ENCODE measurements at places on chromosomes 6 and 20. TPM values are rescaled to one million over a fixed set of nuclear protein-coding genes. Genes with fewer than 3 reads are reported as not detected.
A peak's percentile ranks its signal among the peaks of the same experiment; 100 is the strongest.

Gene RBM24
- polyA plus RNA-seq = 257 TPM

Gene ARFGEF3
- polyA plus RNA-seq = 1.5 TPM

Gene SEC63
- 87.7 TPM for polyA plus RNA-seq

Gene LAMA4
- 148 TPM for polyA plus RNA-seq

Gene PRR3
- polyA plus RNA-seq = 22.6 TPM

Gene CAPN11
- polyA plus RNA-seq = 0.37 TPM

GRCh38 chr20:19970256-19970765 is 46.9 kb upstream of the NAA20 start:
- DNase-seq = no peak

GRCh38 chr20:15248618-15249395 is 911.4 kb upstream of the FLRT3 start:
- no peak for DNase-seq

DNA sequence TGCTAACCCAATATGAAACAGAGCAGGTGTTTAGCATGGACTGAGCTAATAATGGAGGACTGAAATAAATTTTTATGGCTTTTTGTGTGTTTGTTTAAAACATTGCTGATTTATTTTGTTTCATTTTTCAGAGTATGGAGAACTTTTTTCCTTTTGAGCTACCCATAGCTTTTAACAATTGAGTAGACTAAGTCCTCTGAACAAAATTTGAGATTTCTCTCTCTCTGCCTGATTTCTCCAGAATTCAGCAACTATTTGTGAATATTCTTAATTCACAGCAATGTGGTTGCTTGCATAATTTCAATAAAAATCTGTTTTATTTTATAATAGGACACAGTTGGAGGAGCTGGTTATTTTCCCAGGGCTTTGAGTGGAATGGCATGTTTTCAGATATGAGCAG is 103.7 kb downstream of the TPBG start:
- no peak for DNase-seq

DNA sequence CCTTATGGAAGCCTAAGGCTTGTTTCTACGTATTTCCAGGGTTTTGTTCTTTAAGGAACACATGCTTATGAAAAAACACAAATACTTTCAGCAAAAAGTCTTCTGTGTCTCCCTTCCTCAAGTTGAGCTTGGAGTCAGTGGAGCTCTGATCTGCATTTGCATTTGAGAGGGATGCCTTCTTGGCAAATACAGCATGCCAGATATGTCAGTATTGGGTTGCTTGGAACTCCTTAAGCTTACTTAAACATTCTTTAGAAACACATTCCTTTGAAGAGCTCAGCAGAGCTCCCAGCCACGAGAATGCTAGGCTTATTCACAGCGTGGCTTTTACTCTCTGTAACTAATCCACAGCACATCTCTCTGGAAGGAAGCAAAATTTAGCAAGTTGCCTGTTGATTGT is 68.3 kb downstream of the ANKRD6 start:
- peak; percentile 10 for DNase-seq

DNA sequence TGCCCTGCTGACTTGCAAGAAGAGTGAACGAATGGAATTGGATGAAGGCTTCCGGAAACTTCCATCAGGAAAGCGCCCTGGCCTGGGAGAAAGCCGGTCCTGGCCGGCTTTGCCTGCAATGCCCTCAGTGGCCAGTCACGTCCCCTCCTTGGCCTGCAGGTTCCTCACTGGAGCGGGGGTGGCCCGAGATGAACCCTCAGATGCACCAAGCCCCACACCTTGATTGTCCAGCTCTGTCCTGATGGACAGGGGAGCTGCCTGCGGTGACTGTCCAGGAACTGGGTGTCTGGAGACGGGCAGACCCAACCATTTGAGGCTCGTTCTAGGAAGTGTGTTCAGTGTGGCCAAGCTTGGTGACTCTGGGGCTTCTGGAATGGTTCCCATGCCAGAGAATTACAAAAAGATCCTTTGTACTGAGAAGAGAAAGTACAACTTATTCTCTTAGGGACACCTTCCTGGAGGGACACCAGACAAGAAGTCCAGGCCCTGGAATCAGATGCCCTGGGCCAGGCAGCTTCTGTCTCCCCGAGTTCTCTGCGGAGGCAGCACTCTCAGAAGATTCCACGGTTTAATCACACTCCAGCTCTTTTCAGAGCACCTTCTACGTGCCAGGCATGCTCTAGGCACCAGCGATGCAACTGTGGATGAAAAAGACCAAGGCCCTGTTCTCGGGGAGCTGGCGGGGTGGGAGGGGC is 17.1 kb upstream of the SULF2 start:
- no peak for DNase-seq

DNA sequence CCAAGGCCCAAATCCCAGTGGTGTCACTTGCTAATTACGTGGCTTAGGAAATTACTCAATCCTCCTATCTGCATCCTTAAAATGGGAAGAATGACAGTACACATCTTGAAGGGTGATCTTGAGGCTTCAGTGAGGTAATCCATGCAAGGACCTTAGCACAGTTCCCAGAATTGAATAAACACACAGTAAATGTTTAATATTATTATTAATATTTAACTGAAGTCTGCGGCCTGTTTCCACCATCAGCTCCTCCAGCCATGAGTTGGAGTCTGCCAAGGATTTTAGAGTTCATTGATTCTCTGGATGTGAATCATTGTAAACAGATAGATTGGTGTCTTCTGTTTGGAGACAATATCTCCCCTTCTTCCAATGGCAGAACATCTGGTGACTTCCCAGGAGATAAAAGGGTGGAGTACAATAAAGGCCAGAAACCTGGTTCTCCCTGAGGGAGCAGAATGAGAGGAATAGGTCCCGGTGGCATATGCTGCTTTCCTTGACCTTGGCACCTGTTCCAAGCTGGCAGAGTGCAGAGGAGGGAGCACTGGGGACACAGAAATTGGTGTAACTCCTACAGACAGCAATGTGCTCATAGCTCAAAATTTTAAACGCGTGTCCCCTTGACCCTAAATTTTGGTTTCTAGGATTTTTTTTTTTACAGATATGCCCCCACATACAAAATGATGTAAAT is 25.4 kb downstream of the UNC5CL start:
- DNase-seq = no peak

DNA sequence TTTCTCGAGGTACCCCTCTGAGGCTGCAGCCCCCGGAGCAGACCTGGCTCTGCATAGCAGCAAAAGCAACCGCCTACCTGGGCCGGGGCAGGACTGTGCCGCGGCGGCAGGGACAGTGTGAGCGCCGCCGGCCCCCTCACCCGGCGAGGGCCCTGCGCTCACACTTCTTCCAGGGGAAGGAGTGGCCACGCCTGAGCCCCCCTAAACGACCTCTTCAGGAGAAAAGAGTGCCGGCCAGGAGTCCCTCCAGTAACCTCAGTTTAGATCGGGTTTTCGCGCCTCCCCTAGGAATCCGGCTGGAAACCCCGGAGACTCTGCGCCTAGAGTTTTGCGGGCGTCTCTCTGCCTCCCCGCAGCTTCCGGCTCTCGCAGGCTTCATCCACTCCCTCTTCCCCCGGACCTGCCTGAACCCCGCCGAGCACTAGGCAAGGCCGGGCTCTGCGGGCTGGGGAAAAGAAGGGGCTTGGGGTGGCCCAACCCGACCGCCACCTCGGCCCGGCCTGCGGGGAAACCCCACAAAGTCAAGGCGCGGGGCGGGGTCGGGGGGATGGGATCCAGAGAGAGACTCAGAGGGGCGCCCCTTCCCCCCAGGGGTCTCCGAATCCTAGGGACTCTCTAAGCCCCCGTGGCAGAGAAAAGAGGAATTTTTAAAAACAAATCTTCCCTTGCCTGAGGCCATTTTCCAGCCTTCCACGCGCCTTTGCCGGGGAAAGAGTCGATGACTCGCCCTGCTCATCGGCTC is 558 bp downstream of the LINC00237 start:
- no peak for DNase-seq

DNA sequence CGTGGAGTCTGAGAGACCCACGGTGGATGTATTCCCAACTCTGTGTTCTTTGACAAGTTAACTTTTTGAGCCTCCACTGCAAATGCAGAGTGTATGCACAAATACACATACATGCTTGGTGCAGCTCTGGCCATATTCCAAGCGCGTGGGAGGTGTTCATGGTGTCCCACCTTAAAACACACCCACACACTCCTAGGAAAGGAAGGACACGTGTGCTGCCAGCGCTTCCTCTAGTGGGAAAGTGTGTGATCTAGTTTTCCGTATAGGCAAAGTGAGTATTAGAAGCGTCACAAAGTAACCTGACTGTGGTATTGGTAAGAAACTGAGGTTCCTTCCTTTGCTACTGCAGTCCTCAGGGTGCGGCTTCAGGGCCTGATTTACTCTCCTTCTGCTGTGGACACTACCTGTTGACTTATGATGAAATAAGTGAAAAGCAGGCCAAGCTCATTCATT is 36.0 kb upstream of the MPC1 start:
- DNase-seq = no peak

GRCh38 chr6:168292826-168293225 is 26.8 kb downstream of the DACT2 start:
- peak; percentile 17 for DNase-seq

- DNase-seq = no peak
These were observed 315.7 kb upstream of the EPHA7 start for GRCh38 chr6:93735099-93735498.

- no peak for DNase-seq
These were observed 7.9 kb downstream of the GNL1 start for GRCh38 chr6:30548375-30548774.

DNA sequence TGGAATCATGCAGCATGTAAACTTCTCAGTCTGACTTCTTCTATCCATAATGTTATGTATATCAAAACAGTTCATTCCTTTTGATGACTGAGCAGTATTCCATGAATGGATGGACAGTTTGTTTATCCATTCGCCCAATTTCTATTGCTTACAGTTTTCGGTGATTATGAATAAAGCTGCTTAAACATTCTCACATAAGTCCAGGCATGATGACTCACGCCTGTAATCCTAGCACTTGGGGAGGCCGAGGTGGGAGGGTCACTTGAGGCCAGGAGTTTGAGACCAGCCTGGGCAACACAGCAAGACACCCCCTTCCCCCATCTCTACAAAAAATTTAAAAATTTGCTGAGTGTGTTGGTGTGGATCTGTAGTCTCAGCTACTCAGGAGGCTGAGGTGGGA is 22.9 kb upstream of the HMGA1 start:
- DNase-seq = no peak

DNA sequence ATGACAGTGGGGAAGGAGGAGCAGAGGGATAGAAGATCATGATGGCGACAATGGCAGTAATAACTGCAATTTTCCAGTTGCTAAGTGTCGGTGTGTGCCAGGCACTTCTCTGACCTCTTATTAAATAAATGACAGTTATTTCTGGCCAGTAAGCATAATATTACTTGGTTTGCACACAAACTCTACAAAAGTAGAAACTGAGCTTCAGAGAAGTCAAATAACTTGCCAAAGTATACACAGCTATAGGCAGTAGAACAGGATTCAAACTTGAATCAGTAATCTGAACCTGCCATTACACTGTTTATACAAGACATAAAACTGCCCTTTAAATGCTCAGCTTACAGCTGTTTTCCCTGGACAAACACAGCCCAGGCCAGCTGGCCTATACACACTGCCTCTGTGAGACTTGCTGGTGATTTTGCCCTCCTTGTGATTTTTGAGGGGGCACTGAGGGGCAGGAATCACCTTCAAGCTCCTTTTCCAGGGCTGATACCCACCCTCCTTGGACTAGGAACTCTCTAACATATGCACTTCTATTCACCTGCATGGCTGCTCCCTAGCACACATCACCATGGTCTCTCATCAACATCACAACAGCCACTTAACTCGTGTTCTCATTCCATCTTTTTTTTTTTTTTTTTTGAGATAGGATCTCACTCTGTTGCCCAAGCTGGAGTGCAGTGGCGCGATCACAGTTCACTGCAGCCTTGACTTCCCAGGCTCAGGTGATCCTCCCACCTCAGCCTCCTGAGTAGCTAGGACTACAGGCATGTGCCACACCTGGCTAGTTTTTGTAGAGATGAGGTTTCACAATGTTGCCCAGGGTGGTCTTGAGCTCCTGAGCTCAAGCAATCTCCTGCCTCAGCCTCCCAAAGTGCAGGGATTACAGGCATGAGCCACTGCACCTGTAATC is 63.6 kb downstream of the SLC23A2 start:
- no peak for DNase-seq

DNA sequence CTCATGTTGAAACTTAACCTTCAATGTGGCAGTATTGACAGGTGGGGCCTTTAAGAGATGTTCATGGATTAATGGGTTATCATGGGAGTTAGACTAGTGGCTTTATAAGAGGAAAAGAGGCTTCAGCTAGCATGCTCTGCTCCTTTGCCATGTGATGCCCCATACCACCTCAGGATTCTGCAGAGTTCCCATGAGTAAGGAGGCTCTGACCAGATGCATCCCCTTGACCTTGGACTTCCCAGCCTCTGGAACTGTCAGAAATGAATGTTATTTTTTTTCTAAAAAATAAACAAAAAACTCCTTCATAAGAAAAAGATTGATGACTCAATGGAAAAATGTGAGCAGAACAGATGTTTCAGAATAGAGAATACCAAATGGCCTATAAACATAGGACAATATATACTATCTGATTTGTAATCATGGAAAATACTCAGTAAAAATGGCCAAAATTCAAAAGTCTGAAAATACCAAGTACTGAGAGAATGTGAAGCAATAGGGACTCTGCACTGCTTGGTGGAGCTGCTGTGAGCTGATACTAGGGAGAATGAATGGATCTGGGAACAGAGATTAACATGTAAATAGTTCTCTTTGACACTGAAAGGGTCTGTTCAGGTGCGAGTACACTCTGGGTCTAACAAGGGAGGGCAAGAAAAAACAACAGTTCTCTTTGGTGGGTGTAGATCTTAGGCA is 7.4 kb upstream of the TRIM39 start:
- DNase-seq = no peak

DNA sequence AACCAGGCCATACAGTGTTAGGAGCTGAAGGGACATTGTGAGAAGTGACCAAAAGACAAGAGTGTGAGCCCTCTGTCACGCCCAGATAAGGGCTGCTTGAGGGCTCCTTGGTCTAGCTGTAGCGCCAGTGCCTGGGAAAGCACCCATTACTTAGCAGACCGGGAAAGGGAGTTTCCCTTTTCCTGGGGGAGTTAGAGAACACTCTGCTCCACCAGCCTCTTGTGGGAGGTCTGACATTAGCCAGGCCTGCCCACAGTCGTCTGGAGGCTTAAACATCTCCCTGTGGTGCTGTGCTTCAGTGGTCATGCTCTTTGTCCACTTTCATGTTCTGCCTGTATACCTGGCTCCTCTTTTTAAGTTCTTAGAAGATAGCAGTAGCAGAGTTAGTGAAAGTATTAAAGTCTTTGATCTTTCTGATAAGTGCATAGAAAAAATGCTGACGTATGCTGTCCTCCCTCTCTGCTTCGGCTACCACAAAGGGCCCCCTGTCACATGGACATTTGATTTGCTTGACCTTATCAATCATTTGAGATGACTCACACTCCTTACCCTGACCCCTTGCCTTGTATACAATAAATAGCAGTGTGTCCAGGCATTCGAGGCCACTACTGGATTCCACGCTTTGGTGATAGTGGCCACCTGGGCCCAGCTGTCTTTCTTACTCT is 201.5 kb upstream of the ECI2 start:
- DNase-seq = no peak

GRCh38 chr6:31090973-31091364 is 21.4 kb downstream of the C6orf15 start:
- no peak for DNase-seq

GRCh38 chr6:81735756-81736380 is 16.6 kb downstream of the TENT5A start:
- DNase-seq = no peak

Measured in muscle of back (tissue), 13 donors.